ENCODE measurements at places on chromosomes 16 and 17.

GRCh38 chr16:85046931-85047866 lies 19.6 kb downstream of the KIAA0513 start:
- no peak for DNase-seq

DNA sequence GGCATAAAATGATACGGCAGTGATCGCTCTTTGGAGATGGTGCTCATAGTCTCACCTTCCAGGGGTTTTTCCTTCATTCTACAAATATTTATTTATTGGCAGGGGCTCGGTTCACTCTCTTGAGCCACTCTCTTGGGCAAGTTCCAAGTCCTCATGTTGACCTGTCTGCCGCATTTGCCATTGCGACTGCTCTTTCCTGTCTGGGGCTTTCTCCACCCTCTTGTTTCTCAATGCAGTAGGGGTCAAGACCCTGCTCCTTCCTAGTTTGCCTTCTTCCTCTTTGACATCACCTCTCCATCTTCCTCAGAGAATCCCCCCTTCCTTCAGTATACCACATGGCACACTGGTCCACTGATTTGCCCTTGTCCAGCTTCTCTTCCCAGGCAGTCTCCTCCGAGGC lies 21.9 kb upstream of the LRRC75A start:
- no peak for DNase-seq

- DNase-seq: no peak
Measured at GRCh38 chr17:66548158-66548557, 245.7 kb downstream of the PRKCA start.

- DNase-seq: peak; percentile 75
Measured at GRCh38 chr17:61457226-61457983, 5.2 kb downstream of the TBX4 start.

DNA sequence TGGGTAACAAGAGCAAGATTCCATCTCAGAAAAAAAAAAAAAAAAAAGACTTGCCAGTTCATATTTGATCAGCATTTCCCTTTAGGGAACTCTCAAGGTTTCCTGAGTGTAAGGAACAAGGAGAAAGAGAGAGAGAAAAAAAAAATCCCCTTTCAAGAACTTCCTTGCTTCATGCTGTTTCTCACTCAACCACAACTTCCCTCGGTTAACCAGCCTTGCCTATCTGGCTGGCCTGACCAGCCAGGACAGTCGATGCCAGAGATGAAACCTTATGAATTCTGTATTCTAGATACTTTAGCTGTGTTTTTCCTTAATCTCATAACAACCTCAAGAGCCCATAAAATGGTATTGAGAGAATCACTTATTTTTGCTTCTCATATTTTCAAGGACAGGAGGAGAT lies 2.6 kb upstream of the N4BP1 start:
- no peak for DNase-seq

DNA sequence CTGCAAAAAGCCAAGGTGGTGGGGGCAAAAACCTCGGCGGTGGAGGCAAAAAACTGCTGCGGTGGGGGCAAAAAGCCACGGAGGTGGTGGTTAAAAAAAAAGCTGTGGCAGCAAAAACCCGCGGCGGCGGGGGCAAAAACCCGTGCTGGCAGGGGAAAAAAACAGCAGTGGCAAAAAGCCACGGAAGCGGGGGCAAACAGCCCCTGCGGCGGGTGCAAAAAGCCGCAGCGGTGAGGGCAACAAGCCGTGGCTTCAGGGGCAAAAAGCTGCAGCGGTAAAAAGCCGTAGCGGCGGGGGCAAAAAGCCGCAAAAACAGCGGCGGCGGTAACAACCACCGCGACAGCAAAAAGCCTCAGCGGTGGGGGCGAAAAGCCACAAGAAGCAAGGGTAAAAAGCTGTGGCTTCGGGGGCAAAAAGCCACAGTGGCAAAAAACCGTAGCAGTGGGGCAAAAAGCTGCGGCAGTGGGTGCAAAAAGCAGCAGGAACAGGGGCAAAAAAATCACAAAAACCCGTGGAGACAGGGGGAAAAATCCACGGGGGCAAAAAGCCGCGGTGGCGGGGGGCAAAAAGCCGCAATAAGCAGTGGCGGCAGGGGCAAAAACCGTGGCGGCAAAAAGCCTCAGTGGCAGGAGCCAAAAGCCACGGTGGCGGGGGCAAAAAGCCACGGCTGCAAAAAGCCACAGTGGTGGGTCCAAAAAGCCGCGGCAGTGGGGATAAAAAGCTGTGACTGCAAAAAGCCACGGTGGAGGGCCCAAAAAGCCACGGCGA lies 193.7 kb downstream of the SHCBP1 start:
- DNase-seq: peak; percentile 83

- no peak for DNase-seq
Measured at GRCh38 chr17:82396601-82397435, 21.3 kb upstream of the HEXD start.

- DNase-seq: no peak
Measured at GRCh38 chr17:1645207-1646171, at the start of gene SCARF1. Gene SCARF1 (minus strand): TSS chr17:1645732. CDS start chr17:1645697, 35 bp downstream.

All from mesenteric fat pad (tissue), 1 donor.